ENCODE measurements at places on chromosomes 6 and 20.

DNA sequence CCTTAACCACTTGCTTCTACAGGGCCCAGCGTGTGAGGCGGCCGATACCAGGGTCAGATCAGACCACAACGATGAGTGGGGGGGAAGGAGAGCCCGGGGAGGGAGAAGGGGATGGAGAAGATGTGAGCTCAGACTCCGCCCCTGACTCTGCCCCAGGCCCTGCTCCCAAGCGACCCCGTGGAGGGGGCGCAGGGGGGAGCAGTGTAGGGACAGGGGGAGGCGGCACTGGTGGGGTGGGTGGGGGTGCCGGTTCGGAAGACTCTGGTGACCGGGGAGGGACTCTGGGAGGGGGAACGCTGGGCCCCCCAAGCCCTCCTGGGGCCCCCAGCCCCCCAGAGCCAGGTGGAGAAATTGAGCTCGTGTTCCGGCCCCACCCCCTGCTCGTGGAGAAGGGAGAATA is 2.8 kb downstream of the RING1 start:
- no peak for DNase-seq

DNA sequence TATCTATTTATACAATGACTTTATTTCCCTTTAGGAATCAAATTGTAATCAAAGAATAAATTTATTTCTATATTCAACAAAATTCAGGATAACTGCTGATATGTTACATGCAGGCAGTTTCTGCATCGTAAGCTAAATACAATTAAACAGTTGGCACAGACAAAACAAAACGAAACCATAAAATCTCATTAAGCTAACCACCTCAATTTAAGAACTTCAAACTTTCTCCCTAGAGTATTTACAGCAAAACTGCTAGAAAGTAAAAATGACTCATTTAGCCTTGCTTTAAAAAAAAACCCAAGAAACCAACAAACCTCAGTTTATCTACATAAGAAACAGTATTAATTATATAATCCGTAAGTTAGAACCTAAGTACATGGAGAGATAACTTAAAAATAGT is 17.1 kb downstream of the SSR1 start:
- no peak for DNase-seq

DNA sequence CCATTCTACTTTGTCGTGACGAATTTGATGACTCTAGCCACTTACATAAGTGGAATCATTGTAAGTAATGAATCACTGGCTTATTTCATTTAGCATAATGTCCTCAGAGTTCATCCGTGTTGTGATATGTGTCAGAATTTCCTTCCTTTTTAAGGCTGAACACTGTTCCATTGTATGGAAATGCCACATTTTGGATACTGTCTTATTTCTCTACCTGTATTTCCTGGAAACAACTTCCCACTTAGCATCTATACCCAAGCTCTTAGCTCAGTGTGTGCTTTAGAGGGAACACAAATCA is 28.8 kb upstream of the GGTLC1 start:
- no peak for DNase-seq

- no peak for DNase-seq
These were observed 23.0 kb downstream of the C6orf89 start for GRCh38 chr6:36908747-36909146.

DNA sequence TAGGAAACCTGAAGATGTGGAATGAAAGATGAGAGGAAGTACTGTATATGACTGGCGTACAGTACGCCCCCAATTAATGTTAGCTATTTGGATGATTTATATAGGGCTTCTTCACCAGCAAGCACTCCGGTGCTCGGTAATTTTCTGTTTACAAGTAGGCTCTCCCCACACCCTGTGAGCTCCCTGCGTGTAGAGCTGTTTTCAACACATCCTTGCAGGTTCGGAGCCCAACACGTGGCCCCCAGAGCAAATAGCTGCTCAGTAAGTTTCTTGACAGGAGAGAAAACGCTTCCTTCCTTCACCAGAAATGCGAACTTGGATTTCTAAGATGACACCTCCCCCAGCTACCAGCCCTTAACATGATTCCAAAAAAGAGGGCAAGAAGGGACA is 1.2 kb upstream of the RAB22A start:
- no peak for DNase-seq

- DNase-seq: no peak
These were observed 464.2 kb downstream of the QKI start for GRCh38 chr6:163878698-163879097.

GRCh38 chr20:58627212-58628072 is 23.6 kb upstream of the STX16 start:
- no peak for DNase-seq

GRCh38 chr6:124420116-124420840 is 542.0 kb upstream of the RNF217 start:
- no peak for DNase-seq

DNA sequence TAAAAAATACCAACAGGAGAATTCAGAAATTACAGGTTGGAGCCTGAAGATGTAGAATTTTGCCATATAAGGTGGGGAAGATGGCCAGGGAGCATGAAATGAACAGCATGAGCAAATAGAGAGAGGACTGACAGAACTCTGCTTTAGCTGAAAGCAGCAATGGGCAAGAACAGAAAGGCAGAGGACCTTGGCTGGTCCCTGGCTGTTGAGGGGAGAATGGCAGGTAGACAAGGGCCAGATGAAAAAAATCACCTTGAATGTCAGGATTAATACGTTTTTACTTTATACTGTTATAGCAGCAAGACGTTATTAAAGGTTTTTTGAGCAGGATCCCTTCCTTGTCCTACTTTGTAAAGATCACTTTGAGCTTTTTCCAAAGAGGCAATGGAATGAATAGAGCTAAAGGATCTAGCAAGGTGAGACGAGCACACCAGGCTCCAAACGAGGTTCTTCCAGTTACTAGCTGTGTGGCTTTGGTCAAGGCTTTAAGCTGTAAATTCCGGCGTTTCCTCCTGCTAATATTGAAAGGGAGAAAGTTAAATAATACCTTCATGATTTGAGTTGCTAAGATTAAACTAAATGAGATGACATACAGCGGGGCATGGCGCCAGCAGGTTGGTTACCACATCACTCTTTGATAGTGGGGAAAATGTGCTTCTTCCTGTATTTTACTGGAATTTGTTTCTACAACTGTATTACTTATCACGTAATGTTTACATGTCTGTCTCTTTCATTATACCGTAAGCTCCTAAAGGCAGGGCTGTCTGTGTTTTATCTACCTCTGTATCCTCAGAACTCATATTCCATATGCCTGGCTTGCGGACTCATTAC is 776 bp downstream of the PPIL1 start:
- DNase-seq: no peak

DNA sequence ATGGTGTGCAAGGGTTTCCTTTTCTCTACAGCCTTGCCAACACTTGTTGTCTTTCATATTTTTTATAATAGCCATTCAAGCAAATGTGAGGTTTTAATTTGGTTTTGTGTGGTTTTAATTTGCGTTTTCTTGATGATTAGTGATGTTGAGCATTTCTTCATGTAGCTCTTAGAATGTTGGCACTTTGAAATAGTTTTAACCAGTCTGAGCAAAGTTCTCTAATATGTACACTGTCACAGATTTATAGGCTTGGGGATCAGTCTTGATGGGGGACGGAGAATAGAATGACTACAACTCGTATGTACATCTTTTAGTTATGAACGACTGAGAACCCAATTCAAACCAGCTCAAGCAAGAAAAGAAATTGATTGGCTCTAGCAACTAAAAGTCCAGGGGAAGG is 1003.1 kb downstream of the KIF16B start:
- DNase-seq: no peak

GRCh38 chr20:59988141-59988540 is 29.9 kb downstream of the CDH26 start:
- no peak for DNase-seq

- no peak for DNase-seq
These were observed 229.2 kb downstream of the PHF3 start for GRCh38 chr6:63864671-63865318.

GRCh38 chr6:84046755-84047154 is 13.2 kb downstream of the MRAP2 start:
- no peak for DNase-seq

GRCh38 chr6:16486661-16487060 is 248.3 kb downstream of the GMPR start:
- DNase-seq: no peak

- no peak for DNase-seq
These were observed 22.2 kb downstream of the KDM1B start for GRCh38 chr6:18177286-18177965.

DNA sequence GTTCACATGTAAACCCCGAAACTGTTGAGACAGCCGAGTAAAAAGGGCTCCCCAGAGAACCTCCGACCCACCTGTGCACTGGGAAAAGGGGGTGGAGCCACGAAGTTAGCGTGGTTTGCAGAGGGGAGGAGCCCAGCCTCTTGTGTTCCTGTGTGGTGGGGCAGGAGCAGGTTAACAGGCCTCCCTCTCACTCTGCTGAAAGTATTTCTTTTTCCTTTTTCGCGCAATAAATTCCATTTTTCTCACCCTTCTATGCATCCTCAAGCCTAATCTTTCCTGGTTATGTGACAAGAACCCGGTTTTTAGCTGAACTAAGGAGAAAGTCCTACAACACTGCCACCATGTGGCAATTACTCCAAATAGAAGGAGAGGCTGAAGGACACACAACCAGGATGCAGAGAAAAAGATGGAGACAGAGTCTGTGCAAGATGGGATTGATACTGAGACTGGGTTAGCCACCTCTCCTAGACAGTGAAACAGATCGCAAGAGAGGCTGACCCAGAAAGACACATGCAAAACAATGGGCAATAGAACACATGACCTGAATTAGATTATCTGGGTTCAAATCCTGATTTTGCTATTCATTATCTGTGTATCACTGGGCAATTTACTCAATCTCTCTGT is 168.7 kb upstream of the PRSS16 start:
- peak; percentile 21 for DNase-seq

GRCh38 chr20:16314320-16314719 is 258.9 kb downstream of the KIF16B start:
- no peak for DNase-seq

DNA sequence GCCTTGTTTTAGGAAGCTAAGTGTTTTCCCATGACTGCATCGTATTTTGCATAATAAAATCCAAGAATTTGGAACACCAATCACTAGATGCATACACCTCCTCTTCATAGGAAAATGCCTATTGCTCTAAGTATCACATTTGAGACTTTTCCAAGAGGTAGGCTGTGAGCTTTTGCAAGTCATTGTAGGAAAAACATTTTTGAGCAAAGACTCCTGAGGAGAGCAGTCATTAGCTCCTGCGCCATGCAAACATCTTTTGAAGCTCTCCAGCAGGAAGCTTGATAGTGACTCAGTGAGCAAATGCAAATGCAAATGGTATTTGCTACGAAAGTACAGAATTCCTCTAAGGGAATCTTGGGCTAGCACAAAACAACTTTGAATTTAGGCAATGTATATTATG is 750.4 kb downstream of the QKI start:
- no peak for DNase-seq

GRCh38 chr20:2799688-2800520 is 523 bp downstream of the CPXM1 start:
- no peak for DNase-seq

DNA sequence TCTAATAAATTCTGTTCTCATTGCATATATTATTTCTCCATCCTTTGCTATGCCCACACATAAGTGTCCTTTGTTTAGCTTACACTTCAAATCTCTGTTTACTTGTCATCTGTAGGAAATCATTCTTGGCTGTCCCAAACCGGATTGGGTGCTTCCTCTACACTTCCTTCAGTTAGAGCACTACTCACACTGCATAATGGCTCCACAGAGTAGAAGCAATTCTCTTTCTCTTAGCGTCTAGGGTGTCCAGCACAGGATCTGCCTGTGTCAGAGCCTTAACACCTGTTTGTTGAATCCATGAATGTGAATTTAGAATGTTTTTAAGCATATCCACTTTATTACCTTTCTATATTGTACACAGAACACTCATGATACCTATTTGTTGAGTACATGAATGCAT is 87.0 kb upstream of the BMP2 start:
- no peak for DNase-seq

- no peak for DNase-seq
These were observed 118.0 kb downstream of the HFE start for GRCh38 chr6:26205161-26205624.

DNA sequence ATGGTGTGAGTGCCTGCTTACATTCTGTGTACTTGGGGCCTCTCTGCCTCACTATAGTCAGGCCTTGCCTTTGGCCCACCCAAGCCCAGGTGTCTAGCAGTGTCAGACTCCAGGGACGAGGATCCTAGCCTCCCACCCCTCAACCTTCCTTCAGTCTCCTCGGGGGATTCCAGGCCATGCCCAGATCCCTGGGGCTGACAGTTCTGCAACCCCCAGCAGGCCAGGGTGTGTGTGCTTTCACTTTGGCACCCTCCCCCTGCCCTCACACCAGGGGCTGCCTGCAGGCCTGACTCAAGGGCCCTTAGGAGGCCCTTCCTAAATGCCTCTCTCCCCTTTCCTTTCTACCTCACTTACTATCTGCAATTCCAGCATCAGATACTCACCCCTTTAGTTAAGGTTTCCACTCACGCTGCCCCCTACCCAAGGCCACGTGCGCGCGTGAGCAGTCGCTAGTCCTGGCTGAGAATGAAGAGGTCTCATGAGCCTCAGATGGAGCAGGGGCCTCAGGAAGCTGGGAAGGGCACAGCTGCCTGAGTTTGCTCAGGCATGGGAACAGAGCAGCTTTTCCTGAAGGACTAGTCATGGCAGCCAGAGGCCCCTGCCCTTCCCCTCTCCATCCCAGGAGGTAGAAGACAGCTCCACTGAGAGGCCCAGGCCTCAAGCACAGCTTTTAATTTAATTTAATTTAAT is 859 bp upstream of the CLPS start:
- DNase-seq: no peak

- no peak for DNase-seq
These were observed 200.7 kb downstream of the WDR27 start for GRCh38 chr6:169501128-169501527.

DNA sequence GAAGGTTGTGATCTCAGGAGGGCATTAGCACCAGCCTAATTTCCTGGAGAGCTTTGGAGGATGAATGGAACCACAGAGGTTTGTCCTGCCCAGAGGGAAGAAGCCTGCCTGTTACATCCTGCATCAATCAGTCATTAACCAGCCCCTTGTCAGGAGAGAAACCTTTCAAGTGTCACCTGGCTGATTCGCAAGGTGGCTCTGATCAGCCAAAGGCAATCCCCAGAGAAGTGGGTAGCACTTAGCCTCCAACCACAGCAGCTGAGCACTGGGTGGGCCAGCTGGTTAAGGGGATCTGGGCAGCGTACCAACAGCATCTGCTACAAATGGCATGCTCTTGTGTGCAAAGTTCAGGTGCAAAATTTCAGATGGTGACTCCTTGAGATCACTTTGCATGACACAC is 26.9 kb downstream of the ANKEF1 start:
- DNase-seq: no peak

- DNase-seq: no peak
These were observed 2.1 kb downstream of the CTSZ start for GRCh38 chr20:59004763-59005522.

GRCh38 chr6:170209354-170210025 is 81.4 kb downstream of the DLL1 start:
- DNase-seq: no peak

DNA sequence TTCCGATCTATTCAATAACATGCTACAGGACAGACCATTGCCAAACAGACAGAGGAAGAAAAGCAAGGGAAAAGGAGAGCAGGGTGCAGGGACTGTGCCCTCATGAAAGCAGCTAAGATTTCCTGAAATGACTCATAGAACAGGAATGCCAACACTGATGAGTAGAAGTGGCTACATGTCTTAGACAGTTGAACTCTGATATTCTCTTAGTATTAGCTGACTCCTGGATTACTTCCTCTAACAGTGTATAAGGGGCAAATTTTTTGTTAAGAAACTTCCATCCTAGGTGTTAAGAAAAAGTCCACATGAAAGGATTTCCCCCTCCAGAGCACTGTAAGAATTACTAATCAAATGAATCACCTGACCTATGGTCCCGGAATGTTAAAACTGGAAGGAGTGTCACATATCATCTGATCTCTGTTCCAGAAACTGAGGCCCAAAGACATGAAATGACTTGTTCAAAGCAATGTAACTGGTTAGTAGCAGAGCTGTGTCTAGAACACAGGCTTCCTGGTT is 224.9 kb downstream of the IBTK start:
- DNase-seq: no peak

Data from AG04449 (cell line).